Cardiac septum (tissue), 1 donor: ENCODE measurements at places on chromosomes 2 and 18. TPM values are rescaled to one million over a fixed set of nuclear protein-coding genes. Genes with fewer than 3 reads are reported as not detected.

Gene EMX1
- total RNA-seq = not detected

GRCh38 chr2:81583311-81584108 is 1279.0 kb upstream of the LRRTM1 start:
- DNase-seq = no peak

GRCh38 chr2:165924946-165925345 is 28.6 kb downstream of the TTC21B start:
- no peak for DNase-seq

GRCh38 chr2:42055573-42056514 is 8.0 kb downstream of the PKDCC start:
- no peak for DNase-seq

- DNase-seq = no peak
Observed at GRCh38 chr2:1997409-1997808, 253.1 kb upstream of the PXDN start.

Gene CCT7
- total RNA-seq = 186 TPM

Gene SLC5A7
- not detected for total RNA-seq

DNA sequence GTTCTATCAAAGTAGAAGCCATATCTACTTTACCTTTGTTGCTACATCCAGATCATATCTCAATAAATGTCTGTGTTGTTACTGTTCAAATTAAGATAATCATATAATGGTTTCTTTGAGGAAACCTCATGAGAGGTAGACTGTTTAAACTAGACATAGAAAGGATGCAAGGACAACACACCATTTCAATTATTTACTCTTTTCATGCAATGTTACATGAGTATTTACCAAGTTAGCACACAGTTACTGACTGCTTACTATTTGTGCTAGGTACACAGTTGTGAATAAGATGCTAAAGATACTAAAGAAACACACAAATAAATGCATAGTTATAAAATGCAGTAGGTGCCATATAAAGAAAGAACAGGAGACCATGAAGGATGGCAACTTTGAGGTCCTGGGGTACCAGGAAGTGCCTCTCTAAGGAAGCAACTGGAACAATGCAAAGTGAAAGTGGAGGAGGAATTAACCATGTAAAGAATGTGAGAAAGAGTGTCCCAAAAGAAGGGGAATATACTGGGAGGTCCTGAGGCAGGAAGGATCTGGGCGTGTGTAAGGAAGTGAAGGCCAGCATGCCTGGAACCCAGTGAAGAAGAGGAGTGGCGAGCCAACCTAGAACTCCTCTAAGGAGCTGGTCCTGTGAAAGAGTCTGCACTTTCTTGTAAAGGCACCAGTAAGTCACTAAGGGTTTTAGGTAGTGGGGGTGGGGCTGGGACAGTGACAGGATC is 39.4 kb downstream of the RBMS1 start:
- no peak for DNase-seq

- no peak for DNase-seq
Observed at GRCh38 chr18:49520661-49521145, 33.7 kb upstream of the C18orf32 start.

DNA sequence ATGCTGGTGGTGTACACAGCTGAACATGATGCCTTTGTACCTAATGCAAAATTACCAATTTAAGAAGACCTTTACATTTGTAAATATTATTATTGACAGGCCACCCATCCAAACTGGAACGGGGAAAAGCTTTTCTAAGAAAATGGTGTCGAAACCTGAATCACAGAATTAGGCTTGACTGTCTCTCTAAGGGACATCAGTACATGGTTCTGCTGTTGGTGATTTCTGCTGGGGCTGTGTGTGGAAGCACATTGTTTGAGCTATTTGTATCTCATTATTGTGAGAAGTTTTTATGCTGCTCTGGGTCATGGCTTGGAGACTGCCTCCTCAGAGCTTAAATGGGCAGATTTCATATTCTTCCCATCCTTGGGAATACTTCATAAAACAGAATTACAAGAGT is 420.9 kb upstream of the POU3F3 start:
- no peak for DNase-seq

GRCh38 chr2:8794923-8795825 is 42.2 kb downstream of the KIDINS220 start:
- DNase-seq = no peak

Gene C2orf78
- total RNA-seq = not detected

Gene KRTCAP3
- not detected for total RNA-seq

Gene RGPD4
- 0.19 TPM for total RNA-seq

Gene SGPP2
- 1.0 TPM for total RNA-seq

DNA sequence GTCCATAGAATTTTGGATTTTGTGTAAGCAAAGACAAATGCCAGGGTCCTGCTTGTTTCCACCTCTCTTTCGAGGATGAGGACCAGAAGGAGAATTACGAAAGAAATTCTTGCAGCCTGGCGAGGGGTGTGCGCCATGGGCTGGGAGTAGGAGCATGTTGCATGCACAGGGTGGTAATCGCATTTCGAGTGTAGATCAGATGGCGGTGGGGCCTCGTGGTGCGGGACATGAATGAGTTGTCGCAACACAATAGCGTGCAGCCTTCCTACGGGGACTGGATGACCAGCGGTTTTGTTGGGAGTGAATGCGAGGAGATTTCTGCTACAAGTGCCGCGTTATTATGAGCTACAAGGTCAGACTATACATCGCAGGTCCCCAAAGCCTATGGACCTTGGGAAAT is 4.2 kb upstream of the EN1 start:
- DNase-seq = no peak

- no peak for DNase-seq
Observed at GRCh38 chr2:17757321-17757720, 3.4 kb downstream of the GEN1 start.

Gene MC2R
- total RNA-seq = not detected

GRCh38 chr18:77495982-77496690 is 246.5 kb downstream of the GALR1 start:
- no peak for DNase-seq

DNA sequence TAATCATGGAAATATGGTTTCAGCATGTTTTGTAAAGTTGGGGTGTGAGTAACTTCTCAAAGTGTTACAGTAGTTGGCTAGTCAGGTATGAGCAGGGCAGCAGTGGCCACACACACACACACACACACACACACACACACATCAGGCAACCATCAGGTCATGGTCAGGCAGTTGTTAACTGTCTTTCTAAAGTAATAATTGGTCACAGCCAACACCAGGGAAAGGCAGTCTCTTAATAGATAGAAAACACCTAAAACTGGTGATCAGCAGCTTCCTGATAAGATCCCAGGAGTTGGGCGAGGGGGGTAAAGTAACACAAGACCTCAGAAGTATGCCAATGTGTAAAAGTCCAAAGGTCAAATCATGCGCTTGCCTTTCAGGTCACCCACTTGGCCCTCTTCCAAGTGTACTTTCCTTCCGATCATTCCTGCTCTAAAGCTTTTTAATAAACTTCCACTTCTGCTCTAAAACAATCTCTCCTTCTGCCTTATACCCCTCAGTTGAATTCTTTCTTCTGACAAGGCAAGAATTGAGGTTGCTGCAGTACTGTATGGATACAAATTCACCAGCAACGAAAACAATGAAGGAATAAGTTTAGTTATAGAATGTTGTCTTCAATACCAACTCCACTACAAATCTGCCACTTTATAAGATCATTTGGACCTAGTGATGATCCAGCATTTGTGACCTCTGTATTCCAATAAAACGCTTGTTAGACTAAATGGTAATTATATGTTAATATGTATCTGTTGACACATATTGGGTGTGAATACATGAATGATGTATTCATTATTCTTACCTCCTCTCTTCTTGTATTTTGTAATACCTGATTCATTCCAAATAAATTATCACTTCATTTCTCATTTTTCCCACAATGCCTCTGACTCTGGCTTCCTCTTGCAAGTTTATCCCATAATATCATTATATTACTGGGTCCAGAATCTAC is 254.3 kb downstream of the METTL4 start:
- no peak for DNase-seq

DNA sequence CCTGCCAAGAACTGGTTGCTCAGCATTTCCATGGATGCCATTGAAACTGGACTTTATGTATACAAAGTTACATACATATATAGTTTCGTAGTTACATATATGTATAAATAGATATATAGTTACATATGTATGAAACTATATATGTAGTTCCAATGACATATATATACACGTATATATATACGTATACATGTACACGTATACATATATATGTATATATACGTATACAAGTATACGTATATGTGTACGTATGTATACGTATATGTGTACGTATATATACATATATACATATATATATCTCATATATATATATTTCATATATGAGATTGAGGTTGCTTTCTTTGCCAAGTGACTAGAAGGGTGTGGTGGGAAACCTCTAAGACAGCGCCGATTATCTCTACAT is 10.6 kb upstream of the TMEM131 start:
- DNase-seq = no peak

DNA sequence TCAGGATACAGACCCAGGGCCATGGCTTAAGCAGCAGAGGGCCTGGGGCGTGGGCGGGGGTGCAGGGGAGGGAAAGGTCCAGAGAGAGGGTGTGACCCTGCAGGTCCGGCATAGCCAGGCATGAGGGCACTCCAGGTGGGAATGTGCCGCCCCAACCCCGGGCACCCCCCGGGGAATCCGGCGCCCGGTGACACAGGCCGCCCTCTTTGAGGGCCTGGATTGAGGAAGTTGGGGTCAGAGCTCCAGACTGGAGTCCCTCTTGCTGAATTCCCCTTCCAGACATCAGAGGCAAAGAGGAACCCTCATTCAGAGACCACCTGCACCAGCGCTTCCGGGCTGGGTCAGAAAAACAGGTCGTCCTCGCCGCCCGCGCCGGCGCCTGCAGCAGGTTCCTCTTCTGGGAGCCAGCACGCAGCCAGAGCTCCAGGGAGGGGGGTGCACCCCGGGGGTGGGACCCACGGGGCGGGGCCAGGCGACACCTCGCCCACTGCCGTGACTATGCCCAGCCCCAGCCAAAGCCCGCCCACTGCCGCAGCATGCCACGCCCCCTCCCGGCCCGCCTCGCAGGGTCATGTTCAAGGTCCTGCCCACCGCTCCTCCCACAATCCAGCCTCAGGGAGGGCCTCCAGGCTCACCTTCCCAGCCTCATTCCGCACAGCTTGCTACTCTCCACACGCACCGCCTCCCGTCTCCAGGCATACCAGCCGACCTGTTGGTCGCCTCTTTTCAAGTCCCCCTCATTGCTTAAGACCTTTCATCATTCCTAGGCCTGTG is 98.3 kb upstream of the ID2 start:
- peak; percentile 98 for DNase-seq

- no peak for DNase-seq
Observed at GRCh38 chr18:53142005-53142404, 802.0 kb downstream of the DCC start.
